ENCODE measurements at places on chromosomes 2 and 18.
A peak's percentile ranks its signal among the peaks of the same experiment; 100 is the strongest.

- DNase-seq, result no peak
Observed at GRCh38 chr2:23273786-23274185, 111.2 kb upstream of the KLHL29 start.

DNA sequence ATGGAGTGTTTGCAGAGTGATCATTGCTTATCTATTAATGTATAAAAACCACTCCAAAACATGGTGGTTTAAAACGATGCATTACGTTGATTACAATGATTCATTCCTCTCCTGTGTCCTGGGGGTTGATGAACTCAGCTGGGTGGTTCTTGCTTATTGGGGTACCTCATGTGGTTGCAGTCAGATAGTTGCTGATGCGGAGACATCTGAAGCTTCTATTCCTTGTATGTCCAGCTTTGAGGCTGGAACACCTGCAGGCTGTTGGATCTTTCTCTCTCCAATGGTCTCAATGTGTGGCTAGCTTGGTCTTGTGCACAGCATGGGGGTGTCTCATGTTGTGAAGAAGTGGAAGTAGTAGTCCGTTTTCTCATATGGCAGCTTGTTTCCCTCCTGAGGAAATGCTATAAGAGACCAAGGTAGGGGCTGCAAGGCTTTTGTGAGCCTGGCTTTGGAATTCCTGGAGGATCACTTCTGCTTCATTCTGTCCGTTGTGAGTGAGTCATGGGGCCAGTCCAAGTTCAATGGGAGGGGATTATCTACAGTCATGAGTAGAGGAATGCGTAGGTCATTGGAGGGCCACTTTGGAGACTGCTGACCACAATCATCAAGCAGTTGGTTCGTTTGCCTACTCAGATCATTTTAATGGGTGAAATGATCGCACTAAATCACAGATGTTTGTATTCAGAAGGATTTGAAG lies 601.0 kb downstream of the SLC4A3 start:
- peak; percentile 85 for DNase-seq

DNA sequence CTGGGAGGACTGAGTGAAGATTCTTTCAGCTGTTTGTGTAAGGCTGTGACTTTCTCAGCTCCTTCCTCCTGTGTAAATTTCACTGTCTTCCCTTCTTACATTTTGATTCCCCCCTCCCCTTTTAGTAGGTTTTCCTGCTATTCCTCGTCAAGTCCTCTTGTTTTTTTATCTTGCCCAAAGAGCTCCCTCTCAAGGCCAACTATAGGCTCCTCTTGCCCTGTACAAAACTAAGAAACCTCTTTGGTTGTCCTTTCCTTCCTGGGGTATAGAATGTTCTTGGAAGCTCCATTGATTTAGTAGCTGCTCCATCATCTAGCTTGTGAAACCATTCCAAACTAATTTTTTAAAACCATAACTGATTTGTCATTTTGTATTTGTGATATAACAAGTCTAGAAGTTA lies 7.3 kb downstream of the CCDC121 start:
- DNase-seq, result no peak

DNA sequence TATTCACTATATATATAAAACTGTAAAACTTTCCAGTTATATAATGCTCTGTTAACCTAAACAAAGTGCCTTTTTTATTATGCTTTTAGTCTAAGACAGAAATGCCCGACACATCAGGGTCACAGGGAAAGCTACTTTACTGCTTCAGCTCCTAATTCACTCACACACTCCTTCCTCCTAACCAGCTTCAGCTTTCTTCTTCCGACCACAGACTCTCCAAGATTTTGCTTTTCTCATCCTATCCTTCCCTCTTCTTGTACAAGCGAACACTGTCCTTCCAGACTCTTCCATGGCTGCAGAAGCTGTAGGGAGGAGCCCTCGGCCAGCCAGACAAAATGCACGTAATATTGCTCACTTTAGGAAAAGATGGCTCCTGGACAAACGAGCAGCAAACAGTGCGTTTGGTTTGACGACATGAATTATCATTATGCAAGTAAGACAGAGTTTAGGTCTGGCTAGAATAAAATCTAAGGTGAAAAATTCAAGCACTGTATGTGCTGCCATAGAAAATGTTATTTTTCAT lies 47.5 kb upstream of the HNRNPA3 start:
- DNase-seq, result no peak

DNA sequence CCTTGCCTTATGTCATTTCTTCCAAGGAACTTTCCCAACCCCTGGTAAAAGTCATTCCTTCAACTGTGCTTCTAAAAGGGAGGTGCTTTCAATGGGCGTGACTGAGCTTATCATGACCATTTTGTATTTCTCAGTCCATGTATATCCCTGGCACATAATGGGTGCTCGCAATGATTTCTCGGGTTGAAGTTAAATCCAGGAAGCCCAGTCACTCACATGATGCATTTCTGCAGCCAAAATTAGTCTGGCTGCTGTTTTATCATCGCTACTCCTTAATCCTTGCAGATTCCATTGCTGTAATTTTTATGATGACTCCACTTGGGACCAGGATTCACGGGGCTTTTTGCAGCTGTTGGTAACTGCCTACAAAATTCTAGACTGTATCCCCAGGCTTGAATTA lies 25.9 kb upstream of the RFX8 start:
- DNase-seq, result no peak

DNA sequence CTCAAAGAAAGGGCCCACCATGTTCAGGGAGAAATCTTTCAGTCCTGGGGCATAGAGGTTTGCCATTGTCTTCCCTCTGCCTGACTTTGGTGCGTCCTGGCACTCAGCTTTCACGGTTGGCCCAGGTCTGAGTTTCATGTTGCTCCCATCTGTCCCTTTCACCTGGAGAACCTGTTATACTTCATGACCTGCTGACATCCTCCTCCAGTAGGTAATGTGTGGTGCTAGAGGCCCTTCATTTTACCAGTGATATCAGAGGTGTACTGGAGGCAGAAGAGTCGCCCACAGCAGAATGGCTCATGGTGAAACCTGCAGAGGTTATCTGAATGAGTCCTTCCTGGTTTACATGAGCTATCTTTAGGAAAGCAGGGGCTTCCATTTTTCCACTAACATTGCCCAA lies 128.8 kb upstream of the DLX2 start:
- no peak for DNase-seq

- DNase-seq, result no peak
Observed at GRCh38 chr2:149490296-149490695, 97.3 kb downstream of the MMADHC start.

GRCh38 chr2:158432117-158432516 lies 24.4 kb downstream of the CCDC148 start:
- no peak for DNase-seq

DNA sequence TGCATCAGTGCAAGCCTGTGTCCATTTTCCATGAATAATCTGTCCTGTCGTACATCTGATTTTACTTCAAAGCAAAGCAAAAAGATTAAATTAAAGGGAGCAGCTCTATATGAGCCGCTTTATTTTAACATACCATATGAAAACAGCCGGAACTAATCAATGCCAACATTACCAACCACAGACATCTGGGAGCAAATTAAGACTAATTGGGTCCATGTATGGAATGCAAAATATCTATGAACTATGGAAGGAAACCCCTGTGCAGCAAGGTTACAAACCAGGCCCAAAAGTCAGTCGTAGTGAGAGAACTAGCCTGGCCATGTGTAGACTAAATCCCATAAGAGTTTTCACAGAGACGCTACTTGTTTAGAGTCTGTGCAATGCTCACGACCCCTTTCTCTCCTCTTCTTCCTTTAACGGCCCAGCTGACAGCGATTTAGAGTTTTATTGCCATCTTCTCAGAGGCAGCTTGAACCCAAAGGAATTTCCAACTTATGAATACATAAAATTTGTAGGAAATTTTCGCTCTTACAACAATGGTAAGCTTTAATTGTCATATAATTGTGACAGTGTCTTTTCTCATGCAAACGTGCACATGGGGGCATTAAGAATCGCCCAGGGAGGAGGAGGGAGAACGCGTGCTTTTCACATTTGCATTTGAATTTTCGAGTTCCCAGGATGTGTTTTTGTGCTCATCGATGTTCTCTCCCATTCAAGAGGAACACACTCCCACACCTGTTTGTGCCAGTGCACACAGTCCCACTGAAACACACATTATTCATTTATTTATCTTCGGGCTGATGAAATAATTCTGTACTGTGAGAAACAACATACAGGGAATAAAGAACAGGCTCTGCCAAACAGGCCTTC lies 52.9 kb upstream of the RPL31 start:
- no peak for DNase-seq

DNA sequence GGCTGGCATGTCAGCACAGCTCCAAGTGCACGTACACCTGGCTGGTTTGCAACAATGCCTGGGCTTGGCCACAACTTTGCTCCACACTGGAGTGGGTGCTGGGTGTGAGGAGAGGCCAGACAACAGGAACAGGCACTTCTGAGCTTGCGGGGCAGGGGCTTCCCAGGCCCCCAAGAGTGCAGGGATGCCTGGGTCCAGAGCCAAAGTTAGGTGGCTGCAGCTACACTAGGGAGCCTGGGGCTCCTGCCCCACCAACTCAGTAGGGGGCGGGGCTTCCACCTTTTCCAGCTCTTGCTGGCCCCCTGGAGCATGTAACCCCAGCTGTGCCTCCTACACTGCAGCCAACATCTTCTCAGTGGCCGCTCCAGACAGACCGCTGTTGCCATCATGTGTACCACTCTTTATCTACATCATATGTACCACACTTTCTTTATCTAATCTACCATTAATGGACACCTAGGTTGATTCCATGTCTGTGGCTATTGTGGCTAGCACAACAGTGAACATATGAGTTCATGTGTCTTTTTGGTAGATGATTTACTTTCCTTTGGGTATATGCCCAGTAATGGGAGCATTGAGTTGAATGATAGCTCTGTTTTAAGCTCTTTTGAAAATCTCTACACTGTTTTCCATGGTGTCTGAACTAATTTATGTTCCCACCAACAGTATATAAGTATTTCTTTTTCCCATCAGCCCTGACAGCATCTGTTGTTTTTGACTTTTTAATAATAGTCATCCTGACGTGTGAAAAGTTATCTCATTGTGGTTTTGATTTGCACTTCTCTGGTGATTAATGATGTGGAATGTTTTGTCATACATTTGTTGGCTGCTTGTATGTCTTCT lies 87.9 kb downstream of the ZNF804A start:
- DNase-seq, result no peak

DNA sequence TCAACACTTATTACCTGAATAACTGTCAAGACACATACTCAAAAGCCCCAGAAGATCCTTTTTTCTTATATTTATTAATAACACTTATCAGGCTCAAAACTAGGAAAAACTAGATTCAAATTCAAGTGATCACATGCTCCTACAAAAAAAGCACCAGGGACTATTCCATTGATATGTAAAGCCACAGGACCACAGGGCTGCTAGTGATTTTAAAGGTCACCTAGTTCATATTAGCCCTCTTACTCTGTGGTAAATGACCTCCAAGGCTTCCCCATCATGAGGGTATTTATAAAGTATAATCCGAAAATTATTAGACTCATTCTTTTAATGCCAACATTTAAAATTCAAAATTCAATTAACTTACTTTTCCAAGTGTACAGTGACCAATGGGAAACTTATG lies 52.5 kb downstream of the LRPPRC start:
- DNase-seq, result no peak

GRCh38 chr2:7566382-7566881 lies 649.2 kb downstream of the RNF144A start:
- no peak for DNase-seq

DNA sequence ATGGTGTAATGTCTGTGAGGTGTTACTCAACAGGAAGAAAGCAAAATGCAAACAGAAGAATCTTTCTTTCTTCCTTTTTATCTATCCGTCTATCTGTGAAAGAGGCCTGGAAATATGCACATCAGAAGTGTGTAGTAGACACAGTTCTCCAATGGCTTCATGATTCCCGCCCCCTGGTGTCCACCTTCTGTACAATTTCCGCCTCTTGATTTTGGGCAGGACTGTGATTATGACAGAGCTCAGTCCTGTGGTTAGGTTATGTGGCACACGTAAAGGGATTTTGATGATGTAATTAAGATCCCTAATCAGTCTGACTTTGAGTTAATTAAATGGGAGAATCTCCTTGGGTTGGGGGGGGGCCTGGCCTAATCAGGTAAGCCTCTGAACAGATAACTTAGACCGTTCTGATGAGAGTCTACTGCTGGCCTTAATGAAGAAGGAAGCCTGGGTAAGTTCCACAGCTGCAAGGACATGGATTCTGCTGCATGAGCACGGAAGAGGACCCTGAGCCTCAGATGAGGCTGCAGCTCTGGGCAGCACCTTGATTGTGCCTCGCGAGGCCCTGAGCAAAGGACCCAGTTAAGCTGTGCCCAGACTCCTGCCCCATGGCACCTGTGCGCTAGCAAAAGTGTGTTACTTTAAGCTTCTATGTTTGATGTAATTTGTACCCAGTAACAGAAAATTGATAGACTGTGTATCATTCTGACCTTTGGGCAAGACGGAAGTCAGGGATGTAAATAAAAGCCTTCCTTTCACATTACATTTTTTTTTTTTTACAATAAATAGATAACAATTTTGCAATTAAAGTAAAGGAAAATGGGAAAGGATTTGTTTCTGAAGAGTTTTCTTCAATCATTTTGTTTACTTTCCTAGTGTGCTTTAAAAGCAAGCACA lies 11.3 kb upstream of the KCNF1 start:
- no peak for DNase-seq

DNA sequence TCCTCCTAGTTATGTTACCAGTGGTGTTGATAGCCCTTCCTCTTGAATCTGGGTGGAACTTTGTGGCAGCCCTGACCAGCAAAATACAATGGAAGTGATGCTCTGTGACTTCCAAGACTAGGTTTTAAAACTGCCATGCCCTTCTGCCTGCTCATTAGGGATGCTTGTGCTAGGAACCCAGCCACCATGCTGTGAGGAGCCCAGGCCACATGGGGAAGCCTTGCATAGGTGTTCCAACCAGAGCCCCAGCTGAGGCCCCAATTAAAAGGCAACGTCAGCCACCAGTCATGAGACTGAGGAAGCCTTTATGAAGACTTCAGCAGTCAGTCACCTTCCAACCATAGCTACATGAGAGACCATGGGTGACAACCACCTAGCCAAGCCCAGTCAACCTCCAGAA lies 14.0 kb upstream of the MAPRE2 start:
- no peak for DNase-seq

DNA sequence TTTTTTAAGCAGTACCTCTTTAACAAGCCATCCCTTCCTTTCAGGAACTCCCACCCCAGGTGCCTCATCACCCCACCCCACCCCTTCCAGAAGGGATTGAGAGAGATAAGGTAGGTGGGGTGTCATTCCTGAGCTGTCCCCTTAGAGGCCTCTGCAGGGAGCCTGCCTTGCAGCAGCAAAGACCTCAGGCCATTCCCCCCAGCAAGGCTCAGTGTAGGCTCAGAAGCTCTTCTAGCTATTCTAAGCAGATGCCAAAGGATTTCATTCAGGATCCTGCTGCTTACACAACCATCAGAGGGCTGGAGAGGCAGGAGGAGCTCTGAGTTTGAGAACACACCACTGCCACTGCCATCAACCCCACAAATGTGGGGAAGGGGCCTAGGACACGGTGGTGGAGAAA lies 5.8 kb upstream of the FIGLA start:
- no peak for DNase-seq

DNA sequence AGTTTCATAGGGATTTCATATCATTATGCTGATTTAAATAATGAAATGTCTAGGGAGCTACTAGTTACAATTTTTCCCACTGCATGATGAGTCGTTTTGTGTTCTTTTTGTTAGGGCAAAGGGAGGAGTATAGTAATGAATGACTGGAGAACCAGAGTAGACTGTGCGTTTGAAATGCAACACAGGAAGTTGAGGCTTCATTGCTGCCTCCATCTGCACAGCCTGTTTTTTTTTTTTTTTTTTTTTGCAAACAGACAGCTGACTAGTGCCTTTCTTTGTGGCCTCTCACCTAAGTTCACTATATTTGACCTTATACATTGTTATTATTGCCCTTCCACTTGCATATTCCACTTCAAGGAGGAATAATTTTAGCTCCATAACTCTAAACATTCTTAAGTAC lies 286.7 kb upstream of the LRRTM1 start:
- DNase-seq, result no peak

GRCh38 chr2:113980946-113981345 lies 91.1 kb downstream of the ACTR3 start:
- no peak for DNase-seq

All from RWPE2 (cell line).